ENCODE measurements at places on chromosomes 3 and 15. TPM values are rescaled to one million over a fixed set of nuclear protein-coding genes. Genes with fewer than 3 reads are reported as not detected.

- no peak for DNase-seq
These were observed 15.0 kb upstream of the HPS3 start for GRCh38 chr3:149114458-149114857.

GRCh38 chr15:68097029-68097428 lies 42.9 kb downstream of the PIAS1 start:
- DNase-seq = no peak

DNA sequence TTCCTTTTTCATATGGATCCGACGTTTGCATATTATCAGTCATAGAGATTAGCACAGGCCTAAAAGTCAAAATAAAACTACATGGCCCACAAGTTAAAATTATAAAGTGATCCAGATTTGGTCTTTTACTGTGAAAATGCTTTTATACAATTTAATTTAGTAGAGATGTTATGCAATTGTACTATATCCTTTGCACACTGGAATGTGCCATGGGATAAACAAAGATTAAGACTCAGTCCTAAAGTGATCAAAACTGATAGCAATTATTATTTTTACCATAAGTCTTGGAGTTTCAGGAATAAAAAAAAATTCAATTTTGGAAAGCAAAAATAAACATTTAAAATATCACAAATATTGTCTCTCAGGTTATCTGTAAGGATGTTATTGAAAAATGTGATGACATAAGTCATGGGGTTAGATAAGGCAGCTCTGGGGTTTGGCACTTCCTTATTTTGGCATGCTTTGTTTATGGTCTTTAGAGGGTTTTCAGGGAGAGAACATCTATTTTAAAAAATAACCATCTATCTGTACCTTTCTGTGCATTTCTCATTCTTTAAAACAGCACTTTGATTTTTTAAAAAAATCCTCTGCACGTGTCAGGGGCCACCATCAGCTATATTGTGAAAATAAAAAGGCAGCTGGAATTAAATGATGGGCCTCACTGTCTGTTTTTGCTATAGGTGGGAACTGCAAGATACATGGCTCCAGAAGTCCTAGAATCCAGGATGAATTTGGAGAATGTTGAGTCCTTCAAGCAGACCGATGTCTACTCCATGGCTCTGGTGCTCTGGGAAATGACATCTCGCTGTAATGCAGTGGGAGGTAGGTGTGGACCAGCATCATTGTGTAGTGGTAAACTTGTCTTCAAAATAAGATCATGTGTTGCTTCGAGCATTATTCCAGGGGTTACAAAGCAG lies 67.3 kb downstream of the TGFBR2 start:
- DNase-seq = no peak

Gene ITIH4
- total RNA-seq = 29.2 TPM

DNA sequence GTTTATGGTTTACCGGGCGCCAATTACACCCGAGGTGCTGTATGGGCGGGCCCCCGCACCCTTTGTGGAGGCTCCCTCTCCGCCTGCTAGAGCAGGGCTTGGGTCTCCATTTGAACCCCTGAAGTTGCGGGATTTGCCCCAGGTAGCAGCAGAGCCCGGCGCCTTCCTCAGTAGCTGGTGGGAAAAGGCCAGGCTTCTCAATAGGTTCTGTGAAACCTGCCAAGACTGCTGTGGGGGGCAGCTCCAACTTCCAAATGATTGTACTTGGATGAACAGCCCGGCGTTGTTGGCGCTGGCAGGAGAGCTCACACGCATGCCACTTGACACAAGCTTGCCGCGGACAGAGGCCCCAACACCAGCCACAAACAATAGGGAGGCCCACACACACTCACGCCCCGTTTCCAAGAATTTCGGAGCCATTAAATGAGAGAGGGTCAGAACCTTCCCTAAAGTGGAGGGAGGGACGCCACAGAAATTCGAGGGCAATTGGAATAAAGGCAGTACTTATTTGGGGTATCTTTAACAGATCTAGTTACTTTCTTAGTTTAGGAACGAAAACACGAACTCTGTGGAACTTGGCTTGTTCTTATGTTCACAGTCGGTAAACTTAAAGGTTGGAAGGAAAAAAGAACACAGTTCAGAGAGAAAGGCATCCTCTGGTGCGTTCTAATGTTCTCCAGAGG lies 1.4 kb downstream of the EPHB3 start:
- no peak for DNase-seq

DNA sequence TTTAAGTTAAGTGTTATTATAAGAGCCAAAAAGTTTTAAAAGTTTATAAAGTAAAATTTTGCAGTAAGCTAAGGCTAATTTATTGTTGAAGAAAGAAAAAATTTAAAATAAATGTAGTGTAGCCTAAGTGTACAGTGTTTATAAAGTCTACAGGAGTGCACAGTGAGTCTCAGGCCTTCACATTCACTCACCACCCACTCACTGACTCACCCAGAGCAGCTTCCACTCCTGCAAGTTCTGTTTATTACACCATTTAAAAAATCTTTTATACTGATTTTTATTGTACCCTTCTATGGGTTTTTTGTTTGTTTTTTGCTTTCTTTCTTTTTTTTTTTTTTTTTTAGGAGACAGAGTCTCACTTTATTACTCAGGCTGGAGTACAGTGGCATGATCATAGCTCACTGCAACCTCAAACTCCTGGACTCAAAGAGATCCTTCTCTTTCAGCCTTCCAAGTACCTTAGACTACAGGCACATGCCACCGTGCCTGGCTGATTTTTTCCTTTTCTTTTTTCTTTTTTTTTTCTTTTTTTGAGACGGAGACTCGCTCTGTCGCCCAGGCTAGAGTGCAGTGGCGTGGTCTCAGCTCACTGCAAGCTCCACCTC lies 25.9 kb downstream of the CSTA start:
- DNase-seq = no peak

DNA sequence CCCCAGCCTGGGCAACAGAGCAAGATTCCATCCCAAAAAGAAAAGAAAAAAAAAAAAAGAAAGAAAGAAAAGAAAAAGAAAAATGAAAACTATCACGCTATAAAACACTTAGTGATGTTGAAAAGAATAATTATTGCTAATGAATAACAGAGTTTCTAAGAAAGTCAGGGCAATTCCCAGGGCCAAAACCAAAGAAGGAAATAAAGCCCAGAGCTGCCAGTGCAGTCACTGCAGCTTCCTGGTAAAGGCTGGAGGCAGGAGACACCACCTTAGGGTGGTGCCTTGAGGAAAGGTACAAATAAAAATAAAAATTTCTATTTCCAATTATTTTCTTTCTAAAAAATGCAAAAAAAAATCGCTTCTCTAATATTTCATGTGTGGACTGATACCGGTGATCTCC lies 19.7 kb upstream of the UACA start:
- DNase-seq = no peak

DNA sequence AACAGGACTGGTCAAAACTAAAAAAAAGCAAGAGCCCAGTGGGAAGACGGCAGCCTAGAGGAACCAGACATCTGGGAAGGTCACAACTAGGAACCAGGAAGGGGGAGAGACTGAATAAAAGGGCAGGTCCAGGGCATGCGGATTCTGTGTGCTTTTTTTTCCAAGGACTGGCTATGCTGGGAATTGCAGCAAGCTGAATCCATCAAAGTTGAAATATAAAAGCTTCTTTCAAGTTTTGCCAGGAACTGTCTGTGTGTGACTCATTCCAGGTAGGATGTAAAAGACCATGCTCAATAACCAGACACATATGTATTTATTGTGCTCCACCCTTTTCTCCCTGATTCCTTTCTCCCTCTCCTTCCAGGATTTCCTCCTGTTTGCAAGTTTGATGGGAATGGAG lies 47.9 kb upstream of the CCDC80 start:
- DNase-seq = no peak

DNA sequence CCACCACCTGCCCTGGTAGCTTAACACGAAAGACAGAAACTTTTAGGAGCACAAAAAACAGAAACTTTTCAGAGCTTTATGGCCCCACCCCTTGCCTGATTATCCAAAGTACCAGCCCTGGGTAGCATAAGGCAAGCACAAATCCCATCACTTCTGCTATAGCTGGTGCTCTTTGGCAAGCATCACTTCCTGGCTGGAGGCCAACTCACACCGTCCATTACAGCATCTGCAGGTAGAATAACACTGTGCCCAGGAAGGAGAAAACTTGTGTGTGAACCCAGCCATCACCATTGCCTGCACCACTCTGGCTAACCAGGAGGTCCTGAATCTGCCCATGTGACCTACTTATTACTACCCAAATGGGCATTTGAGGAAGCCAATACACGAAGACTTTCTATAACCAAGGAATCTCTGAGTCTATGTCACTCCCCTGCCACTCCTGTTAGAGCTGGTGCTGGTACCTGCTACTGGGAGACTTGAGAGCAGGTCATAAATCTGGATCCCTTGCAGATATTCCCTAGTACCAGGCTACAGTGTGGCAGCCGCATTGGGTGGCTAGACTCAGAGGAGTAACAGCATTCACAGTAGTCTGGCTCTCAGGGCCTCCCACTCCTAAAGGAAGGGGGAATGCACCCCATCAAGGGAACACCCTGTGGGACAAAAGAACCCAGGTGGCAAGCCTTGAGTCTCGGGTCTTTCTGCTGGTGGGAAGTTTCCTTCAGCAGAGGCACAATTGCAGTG lies 73.3 kb upstream of the AKAP13 start:
- DNase-seq = no peak

DNA sequence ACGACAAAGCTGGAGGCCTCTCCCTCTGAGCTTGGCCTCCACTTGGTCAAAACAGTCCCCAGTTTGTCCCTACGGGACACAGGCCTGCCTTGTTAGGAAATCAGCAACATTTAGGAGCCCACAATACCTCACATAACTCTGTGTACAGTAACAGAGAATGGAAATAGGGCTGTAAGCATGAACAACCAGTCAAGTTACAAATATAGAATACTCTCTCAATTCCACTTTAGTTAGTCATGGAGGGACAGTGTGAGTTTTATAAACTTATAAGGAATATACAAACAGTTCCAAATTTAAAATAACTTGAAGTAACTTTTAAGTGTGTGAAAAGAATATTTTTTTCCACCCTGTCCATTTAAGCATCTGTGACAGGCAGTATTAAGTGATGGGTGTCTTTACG lies 129.4 kb downstream of the PGPEP1L start:
- DNase-seq = no peak

DNA sequence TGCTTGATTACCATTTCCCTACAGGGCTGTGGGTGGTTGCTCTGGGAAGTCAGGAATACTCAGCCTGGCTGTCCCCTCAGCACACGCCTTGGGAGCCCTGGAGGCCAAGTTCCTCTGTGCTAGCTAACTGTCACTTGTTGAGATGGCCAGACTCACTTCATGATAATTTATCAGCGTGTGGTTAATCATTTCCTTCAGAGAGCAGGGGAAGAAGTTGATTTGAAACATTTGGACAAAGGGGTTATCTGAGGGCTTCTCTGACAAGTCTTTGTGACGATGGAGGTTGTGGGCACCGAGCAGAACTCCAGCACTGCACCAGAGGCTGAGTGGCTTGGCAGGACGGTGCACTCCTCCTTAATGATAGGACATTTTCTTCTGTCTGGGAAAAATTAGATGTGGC lies 61.9 kb downstream of the WHAMM start:
- no peak for DNase-seq

Gene SUCNR1
- total RNA-seq = 0.06 TPM

GRCh38 chr3:181916013-181916412 lies 204.3 kb downstream of the SOX2 start:
- no peak for DNase-seq

Gene LRTM1
- total RNA-seq = not detected

Gene RGMA
- total RNA-seq = not detected

DNA sequence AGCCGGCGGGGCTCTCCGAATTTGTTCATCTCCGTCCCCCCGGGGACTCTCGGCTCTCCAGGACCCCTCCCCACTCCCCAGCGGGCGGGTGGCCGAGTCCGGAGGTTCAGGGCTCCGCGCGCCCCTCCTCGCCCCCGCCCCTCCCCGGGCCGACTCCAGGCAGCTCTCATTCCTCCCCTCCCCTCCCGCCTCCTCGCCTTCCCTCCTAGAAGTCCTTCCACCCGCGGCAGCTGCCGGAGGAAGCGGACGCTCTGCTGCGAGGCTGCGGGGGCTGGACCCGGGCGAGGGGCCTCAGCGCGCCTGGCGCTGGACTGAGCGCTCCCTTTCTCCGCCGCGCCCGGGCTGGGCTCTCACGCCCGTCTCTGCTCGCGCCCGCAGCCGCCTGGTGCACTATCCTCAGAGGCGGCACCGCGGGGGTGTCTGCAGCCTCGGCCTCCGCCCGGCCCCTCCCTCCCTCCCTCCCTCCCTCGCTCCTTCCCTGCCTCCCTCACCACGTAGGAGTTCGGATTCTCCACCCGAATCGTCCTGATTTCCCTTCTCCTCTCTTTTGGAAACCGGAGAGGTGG lies at the start of gene ROBO2:
TSS of gene ROBO2 (plus strand) at position 494 of the 566 bp plus-strand sequence. CDS start 687 bp downstream, outside the sequence.
- peak; percentile 15 for DNase-seq

All from activated naive CD8-positive, alpha-beta T cell treated with anti-CD3 and anti-CD28 coated beads, Interleukin-2, amount 10 ng/mL, durations not matched to agents 7 days and 5 days (primary cell).